Stimulated activated CD4-positive, alpha-beta T cell treated with anti-CD3 and anti-CD28 coated beads, TNF-alpha, amount 100 ng/mL, for 48 hours (primary cell): ENCODE measurements at places on chromosomes 6 and 20.

GRCh38 chr20:24488800-24489175 lies 19.4 kb downstream of the SYNDIG1 start:
- DNase-seq = no peak

GRCh38 chr6:45727228-45727627 lies 288.4 kb downstream of the CLIC5 start:
- no peak for DNase-seq

GRCh38 chr6:16301511-16301910 lies 63.1 kb downstream of the GMPR start:
- no peak for DNase-seq

GRCh38 chr6:151093706-151094105 lies 146.1 kb upstream of the AKAP12 start:
- no peak for DNase-seq

- DNase-seq = peak; percentile 64
Measured at GRCh38 chr20:31675828-31676608, 38.3 kb downstream of the COX4I2 start.

DNA sequence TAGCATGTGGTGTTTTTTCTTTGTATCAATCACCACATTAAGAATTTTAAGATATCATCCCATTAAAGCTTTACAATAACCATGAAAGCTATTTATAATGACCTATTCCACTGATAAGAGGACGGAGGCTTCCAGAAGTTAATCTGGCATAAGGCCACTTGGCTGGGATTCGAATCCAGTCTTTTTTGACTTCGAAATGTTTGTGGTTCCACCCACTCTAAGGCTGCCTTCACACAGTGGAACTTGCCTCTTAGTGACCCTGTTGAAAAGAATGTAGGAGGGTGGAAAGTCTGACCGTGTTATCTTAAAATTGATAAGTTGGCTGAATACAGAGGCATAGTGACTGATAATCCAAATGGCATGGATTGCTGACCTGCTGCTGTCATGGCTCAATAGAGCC lies 959.7 kb downstream of the KIF16B start:
- DNase-seq = no peak

DNA sequence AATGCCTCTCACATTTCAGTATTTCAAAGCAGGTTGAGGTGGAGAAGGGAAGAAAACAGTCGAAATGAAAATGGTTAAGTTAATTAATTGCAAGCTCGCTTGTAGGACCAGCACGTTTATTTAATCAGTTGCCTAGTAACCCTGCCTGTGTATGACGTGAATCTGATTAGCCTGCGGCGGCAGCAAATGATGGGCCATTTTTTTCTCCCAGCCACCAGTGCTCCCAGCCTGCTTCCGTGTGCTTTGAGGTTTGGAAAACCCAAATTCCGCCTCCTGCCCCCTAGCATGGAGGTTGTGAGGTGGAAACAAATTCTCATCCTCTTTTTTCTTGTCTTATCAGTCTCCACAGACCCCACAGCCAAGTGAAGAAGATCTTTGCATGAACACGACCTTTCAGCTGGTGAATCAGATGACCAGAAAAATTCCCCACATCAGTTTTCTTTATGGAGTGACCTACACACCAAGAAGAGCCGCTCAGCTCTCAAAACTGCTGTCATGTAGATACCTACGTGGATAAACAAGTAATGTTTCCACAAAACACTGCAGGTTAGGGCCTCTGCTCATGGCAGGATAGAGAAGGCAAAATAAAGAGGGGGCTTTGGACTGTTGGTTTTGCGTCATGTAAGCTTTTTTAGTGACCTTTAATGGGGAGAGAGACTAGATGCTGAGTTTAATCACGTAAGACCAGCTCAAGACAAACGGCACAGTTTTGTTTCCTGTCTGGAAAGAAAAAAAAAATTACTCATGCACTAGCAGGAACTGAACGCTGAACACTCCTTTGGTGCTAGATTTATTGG lies 572.9 kb upstream of the NOX3 start:
- no peak for DNase-seq

GRCh38 chr6:3446184-3446583 lies 10.7 kb downstream of the SLC22A23 start:
- no peak for DNase-seq

GRCh38 chr20:14375416-14375985 lies 38.1 kb upstream of the FLRT3 start:
- DNase-seq = no peak

DNA sequence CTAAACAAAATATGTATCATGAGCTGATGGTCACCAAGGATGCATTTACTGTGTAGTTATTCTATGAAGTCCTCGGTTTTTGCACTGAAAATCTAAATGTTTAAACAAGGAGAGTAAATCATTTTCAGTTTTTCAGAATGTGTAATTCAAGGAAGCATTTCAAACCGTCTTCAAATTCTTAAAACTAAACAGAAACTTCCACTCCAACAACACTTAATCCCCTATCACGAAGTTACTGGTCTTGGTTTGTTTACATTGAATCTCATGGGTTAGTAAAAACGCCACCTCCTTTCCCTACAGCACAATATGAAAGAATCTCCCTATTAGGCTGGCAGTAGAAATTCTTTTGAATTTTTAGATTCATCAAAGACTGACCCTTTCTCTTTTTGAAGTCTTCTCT lies 192.9 kb downstream of the AIG1 start:
- DNase-seq = no peak
